Esophagus mucosa (tissue), 1 donor: ENCODE measurements at places on chromosomes 12 and 14. TPM values are rescaled to one million over a fixed set of nuclear protein-coding genes. Genes with fewer than 3 reads are reported as not detected.
A peak's percentile ranks its signal among the peaks of the same experiment; 100 is the strongest.

DNA sequence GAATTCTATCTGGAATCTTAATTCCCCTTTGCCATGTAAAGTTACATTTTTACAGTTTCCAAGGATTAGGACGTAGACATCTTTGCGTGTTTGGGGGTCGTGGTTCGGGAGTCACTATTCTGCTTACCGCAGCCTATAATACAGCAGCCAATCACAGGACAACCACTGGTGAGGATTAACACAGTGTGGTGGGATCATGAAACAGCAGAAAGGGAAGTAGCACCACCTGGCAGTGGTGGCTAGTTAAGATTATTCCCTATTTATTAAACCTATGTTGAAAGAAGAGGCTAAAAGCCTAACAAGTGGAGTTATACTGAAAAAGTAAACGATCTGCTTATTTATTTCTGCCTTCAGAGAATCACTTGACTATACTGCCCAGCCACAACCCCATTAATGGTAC lies 71.7 kb downstream of the IPO8 start:
- no peak for ATAC-seq

DNA sequence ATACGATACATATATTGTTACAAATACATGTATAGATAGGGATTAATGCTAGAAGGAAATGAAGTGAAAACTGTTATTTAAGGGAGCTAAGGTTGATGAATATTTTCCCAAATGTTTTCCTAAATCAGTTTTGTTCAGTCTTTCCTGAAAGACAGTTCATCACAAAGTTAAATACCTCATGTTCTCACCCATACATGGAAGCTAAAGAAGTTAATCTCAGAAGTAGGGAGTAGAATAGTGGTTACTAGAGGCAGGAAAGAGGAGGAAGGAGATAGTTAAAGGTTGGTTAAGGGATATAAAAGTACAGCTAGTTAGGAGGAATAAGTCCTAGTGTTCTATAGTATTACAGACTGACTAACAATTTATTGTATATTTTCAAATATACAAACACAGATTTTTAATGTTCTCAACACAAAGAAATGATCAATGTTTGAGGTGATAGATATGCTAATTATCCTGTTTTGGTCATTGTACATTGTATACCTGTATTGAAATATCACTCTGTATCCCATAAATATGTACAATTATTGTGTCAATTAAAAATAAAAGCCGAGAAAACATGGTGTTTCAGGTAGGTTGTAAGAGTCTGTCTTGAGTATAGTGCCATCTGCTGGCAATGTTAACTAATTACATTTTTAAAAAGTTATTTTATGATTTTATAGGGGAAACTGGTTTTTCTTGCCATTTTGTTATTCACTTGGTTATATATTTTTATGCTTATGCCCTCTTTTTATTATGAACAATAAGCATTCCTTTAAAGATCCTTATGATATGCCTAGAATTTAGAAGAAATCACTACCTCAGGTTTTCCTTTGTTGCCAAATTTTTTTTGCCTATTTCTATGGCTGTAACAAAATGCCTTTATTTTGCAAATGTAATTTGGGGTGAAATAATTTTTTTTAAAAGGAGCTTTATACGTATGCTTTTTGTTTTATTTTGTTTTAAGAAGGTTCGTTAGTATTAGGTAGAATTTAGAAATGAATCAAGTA lies 26.9 kb downstream of the ZDHHC17 start:
- ATAC-seq = no peak

DNA sequence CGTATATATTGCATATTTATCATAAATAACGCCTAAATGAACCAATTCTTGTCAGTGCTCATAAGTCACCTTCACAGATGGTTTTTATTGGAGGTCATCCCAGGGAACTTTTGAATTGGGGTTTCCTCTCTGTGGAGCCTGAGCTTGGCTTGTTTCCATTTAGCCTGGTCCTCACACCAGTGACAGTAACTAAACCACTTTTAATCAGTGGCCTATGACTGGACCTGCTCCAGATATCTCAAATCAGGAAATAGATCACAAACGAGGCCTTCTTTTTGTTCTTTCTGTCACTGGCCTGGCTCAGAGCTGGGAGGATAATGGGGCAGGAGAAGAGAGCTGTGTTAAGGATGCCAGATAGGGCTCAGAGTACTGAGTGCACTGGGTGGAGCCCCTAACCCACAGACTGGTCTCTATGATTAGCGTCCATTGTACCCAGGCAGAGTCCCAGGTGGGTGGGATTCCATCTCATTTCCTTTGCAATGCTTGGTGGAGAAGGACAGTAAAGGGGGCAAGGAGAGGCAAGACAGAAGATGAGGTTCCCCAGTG lies 92.4 kb downstream of the NUAK1 start:
- no peak for ATAC-seq

DNA sequence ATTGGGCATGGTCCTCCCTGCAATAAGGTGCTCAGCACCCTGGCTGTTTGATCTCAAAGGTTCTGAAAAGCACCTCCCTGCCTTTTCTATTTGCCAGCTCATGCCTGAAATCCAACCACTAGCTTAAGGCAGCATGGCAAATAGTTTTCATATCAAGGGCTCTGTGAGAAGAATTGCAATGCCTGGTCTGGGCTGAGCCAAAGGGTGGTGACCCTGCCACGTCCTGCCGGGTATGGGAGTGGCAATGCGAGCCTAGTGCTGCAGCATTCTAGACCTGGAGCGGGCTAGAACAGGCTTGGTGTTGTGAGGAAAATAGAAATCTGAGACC lies 2.3 kb upstream of the SCNN1A start:
- ATAC-seq = peak; percentile 59

GRCh38 chr14:67586369-67586768 lies 13.7 kb downstream of the PIGH start:
- ATAC-seq = no peak

DNA sequence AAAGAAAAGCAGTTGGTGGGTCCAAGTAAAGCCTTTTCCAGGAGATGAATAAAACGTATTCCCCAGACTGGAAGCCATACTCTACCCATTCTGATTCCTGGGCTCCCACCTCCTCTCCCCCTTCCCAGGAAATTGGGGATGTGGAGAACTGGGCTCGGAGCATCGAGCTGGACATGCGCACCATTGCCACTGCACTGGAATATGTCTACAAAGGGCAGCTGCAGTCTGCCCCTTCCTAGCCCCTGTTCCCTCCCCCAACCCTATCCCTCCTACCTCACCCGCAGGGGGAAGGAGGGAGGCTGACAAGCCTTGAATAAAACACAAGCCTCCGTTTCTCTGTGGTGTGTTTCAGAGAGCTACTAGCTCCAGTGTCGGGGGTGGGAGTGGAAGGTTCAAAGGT lies 822 bp upstream of the RDH5 start:
- ATAC-seq = no peak

DNA sequence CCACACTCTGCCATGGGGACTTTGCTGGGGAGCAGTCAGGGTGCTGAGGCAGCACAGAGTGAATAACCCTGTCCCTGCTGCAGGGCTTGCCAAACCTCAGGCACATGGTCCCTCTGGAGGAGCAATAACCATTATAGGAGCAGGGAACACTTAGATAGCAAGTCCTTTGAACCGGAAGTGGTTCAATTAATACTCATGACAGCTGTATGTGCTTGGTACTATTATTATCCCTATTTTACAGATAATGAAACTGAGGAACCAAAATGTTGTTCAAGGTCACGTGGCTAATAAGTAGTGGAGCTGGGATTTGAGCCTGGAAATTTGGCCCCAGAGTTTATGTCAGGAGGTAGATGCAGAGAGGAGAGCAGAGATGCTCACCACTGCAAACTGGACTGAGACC lies 49.0 kb downstream of the RFX4 start:
- no peak for ATAC-seq

- no peak for ATAC-seq
Observed at GRCh38 chr12:119949594-119949993, 39.4 kb upstream of the BICDL1 start.

DNA sequence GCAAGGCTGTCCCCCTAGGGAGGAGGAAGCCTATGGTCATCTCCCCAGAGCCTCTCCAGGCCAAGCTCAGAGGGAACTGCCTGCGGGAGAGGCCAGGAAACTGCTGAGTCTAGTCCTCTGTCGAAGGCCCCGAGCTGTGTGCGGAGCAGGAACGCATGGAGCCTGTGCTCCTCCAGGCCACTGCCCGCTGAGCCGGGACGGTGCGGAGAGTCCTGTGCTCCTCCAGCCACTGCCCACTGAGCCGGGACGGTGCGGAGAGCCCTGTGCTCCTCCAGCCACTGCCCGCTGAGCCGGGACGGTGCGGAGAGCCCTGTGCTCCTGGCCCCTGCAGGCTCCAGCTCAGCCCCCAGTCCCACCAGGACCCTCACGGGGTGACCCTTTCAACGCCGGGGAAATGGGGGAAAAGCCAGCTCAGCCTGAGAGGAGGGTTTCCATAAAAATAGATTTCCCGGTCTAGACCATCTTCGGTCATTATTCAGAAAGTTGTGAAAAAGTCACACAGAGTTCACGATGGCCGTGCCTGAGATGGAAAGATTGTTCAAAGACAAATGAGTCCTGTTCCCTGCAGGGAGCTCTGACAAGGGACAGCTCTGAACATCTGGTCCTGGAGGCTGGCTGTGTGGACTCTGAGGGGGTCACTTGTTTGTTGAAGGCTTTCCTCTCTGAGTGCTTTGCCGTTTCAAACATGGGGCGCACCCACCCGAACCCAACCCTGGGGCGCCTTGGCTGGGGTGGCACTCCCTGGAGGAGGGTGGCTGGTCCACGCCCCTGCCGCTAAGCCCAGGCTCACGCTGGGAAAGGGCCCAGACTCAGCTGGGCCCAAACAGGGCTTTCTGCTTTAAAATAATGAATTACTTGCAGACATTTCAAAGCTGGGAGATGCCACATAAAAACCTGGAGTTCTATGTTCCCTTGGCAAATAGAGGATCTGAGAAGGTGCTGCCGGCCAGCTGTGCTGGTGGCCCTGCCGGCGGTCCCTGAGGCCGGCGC lies 85.5 kb downstream of the ADGRD1 start:
- no peak for ATAC-seq

GRCh38 chr14:51019089-51019488 lies 74.8 kb upstream of the PYGL start:
- no peak for ATAC-seq

DNA sequence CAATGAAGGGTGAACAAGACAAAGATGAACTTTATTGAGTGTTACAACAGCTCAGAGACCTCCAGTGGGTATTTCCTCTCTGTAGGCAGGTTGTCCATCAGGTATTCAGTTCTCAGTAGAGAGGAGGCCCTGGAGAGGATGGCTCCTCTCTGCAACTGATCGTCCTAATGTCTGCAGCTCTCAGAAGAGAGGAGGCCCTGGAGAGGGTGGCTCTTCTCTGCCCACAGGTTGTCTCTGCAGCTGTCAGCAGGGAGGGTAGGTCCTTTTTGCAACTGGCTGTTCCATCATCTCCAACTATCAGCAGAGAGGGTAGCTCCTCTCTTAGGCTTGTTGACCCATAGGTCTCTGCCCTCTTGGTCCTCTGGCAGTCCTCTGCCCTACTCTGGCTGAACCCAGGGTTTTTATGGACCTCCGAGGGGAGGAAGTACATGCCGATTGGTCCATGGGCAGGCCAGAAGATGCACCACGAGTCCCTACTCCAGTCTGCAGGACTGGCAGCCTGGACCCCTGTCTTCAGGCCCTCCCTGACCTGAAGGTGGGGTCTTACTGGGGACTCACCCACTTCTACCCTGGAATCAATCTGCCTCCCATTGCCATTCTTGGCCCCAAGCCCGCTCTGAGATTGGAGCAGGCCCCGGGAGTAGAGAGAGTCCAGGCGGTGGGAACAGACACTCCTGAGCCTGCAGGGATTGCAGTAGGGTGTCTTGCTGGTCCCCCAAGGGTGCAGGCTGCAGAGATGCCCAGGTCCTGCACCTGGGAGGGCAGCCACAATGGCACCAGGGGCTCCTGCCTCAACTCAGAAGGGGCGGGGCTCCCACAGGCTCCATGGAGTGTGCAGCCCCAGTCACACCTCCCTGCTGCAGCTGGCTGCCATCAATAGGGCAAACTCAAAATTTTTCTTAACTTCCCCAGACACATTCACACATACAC lies 2.3 kb downstream of the TMEM116 start:
- no peak for ATAC-seq

DNA sequence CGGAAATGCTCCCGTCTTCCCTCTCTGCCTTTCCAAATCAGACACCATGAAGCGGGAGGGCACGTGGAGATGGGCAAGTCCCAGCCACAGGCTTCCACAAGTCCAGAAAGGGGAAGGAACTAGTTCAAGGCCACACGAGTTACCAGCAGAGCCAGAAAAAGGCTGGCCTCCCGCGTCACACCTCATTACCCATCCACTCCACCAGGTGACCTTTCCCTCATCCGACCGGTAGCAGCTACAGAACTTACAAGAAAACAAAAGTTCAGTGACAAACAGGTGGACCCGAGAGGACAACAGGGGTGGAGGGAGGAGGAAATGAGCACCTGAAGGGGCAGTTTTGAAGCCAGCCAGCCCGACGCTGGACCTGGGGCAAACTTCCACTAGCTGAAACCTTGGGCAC lies 46.9 kb downstream of the CHGA start:
- no peak for ATAC-seq

- no peak for ATAC-seq
Observed at GRCh38 chr12:104480012-104480411, 23.3 kb downstream of the CHST11 start.

DNA sequence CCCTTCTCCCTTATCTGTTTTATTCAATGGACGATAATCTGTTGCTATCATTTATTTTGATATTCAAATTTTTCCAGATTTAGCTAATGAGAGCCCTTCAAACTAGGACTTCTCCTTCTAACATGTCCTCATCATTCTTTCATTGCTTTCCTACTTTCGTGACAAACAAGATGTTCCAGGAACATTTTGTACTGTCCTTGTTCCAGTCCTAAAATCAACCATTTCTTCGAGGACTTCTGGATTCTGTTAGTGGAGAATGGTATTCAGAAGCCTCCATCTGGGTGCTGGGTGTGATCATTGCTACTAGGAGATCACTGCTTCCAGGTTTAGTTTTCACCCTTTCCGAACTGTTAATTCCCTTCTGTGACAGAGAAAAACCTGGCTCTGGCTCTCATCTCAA lies 29.5 kb upstream of the FBXO34 start:
- ATAC-seq = no peak

- no peak for ATAC-seq
Observed at GRCh38 chr12:46351886-46352650, 20.5 kb downstream of the SLC38A2 start.

The KRT76 gene
- 0.08 TPM for total RNA-seq

The GYS2 gene
- 0.68 TPM for total RNA-seq

The KRT5 gene
- total RNA-seq = 11,855 TPM

The ACSM4 gene
- not detected for total RNA-seq

The GLIPR1L1 gene
- total RNA-seq = not detected

The FBLN5 gene
- total RNA-seq = 2.8 TPM

The PLEKHD1 gene
- total RNA-seq = not detected

The RNASE13 gene
- not detected for total RNA-seq
